ENCODE measurements at places on chromosomes 3 and 15. TPM values are rescaled to one million over a fixed set of nuclear protein-coding genes. Genes with fewer than 3 reads are reported as not detected.

- DNase-seq = no peak
Observed at GRCh38 chr15:92591275-92591674, 64.3 kb downstream of the FAM174B start.

DNA sequence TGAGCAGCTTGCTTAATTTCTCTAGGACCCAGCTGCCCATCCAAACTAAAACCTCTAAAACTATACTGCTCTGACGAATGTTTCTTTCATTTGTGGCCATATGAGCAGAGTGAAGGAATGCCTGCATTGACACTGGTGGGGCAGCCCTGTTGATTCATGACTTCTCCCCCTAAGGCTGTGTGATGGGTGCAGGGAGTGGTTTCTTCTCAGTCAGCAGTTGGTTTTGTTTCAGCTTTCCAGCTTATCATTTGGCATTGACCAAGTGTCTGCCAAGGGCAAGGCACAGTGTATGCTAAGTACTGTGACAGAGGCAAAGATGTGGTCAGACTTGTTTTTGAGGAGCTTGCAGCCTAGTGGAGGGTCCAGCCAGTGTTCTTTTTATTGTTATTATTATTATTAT lies 4.7 kb downstream of the ABHD6 start:
- DNase-seq = no peak

The ARHGEF26 gene
- total RNA-seq = 29.2 TPM

The GABRR3 gene
- not detected for total RNA-seq

All from vagina (tissue), 2 donors.